Esophagus squamous epithelium (tissue), 5 donors: ENCODE measurements at places on chromosomes 5 and 9. TPM values are rescaled to one million over a fixed set of nuclear protein-coding genes. Genes with fewer than 3 reads are reported as not detected.

ORM2 gene
- total RNA-seq: not detected

SLC6A7 gene
- total RNA-seq: not detected

SPARC gene
- 58.9 TPM for total RNA-seq

UGT3A1 gene
- total RNA-seq: not detected

RFESD gene
- total RNA-seq: 1.4 TPM

BRINP1 gene
- 4.3 TPM for total RNA-seq

OTP gene
- total RNA-seq: not detected

LURAP1L gene
- total RNA-seq: 0.75 TPM
